GM12891 (cell line): ENCODE measurements at places on chromosomes 2 and 18.

- no peak for DNase-seq
Measured at GRCh38 chr2:204770735-204771134, 225.5 kb downstream of the PARD3B start.

- DNase-seq, result no peak
Measured at GRCh38 chr2:172448544-172449267, 21.3 kb downstream of the ITGA6 start.

DNA sequence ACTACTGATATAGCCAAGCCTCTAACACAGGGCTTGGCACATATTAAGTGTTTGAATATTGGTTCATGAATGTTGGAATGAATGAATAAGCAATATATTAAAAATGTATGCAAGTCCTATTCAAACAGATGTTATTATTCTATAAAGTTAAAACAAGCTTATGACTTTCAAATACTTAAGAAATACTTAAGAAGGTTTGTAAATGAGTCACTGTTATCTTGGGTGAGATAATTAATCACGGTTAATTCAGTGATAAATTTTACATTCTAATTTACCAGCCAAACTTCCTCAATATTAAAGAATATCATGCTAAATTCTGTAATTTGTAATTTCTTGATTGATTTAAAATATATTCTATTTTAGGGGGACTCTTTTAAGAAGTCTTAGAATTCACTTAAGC is 74.8 kb downstream of the RBMS1 start:
- DNase-seq, result no peak

DNA sequence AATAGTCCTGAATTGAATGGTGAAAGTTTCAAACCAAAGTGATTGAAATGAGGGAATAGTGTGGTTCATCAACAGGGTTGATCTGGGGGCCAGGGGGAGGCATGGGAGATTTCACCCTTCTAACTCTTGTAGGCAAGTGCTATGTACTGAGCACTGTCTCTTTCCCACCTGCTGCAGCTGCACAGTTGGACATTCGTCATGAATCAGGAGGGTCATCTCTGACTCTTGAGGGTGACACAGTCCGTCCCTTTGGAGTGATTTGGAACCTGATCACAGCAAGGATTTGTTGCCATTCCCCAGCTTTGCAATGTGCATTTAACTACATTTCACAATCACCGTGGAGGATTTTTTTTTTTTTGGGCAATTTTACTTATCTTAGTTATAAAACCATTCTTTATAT is 224.6 kb downstream of the PHLPP1 start:
- no peak for DNase-seq

DNA sequence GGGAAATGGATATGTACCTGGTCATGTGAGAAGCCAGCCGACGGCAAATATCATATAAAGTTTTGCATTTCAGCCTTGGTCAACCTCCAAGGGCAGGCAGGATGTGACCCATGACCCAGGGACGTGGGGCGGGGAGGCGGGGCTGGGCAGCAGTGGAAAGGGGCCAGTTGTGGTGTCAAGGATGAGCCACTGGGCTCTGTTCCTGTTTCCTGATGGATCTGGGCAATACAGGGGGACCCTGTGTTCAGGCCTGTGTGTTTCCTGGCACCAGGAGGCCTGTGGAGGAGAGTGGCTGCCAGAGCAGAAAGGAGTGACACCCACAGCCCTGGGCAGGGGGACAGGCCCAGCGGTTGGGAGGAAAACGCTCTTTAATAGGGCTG is 106.9 kb downstream of the GATA6 start:
- no peak for DNase-seq

DNA sequence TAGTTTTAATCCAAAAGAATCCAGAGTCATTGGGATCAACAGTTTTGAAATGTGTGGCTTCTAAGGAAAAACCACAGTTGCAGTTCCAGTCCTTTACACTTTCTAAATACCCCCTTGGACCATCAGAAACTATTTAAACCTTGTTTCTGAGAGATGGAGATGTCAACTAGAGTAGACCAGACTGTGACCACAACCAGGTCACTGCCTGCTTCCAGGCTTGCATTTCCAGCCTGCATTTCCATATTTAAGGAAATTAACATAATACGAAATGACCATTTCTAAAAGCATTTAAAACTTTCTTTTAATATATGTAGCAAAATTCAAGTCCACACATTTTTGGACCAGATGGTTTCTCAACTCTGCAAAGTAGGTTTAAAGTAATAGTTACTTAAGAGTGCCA is 38.4 kb downstream of the ADD2 start:
- no peak for DNase-seq

DNA sequence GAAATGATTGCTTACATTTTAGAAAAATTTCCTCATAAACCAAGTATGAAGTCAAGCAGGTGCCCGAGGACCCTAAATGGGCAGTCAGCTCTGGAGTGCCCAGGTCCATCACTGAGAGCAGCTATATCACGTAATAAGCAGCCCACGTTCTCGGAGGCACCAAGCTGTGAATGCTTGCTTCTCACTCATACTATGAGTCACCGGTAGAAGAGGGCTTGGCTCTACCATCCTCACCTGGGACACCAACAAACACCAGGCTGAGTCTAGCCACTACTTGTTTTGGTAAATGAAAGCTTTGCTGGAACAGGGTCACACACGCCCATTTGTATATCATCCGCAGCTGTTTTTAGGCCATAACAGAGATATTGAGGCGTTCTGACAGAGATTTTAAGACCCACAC is 207.5 kb downstream of the SEPTIN10 start:
- DNase-seq, result no peak

DNA sequence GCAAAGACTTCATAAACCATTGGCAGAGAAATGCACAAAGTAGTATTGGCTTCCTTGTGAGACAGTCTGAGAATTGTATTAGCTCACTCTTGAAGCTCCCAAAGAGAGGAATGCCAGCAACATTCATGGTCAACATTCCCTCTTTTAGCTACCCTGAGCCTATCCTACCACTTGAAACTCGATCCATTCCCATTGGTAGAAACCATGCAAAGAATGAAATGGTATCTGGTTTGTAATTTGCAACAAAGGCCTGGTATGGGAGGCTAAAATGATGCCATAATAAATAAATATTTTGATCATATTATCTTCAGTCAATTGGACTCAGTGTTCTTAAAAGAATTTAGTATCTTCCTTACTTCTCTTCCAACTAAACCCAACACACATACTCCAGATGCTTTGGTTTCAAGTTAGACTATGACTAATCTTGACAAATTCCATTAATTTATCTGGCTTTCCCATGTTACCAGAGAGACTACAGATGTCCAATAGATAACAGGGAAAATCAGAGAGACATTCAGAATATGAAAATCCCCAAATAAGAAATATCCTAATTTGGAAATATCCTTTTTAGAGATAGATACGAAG is 102.9 kb downstream of the DHRS9 start:
- DNase-seq, result no peak

DNA sequence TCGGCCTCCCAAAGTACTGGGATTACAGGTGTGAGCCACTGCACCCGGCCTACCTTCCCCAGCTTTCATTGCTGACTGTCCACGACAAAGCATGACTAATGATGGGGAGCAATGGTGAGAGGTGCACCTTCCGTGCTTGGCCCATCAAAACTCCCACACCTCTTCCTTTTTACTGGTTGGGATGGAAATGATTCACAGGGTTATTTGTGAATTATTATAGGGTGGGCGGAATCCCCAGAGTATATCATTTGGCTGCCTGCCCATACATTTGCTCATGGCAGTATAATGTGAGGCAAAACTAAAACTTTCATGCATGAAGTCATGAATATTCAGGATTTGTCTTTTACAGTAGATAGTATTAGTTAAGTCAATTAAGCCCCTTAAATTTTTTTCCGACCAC is 334.2 kb upstream of the NETO1 start:
- DNase-seq, result no peak
